Dorsolateral prefrontal cortex (tissue), 122 donors: ENCODE measurements at places on chromosomes 16 and 17.

DNA sequence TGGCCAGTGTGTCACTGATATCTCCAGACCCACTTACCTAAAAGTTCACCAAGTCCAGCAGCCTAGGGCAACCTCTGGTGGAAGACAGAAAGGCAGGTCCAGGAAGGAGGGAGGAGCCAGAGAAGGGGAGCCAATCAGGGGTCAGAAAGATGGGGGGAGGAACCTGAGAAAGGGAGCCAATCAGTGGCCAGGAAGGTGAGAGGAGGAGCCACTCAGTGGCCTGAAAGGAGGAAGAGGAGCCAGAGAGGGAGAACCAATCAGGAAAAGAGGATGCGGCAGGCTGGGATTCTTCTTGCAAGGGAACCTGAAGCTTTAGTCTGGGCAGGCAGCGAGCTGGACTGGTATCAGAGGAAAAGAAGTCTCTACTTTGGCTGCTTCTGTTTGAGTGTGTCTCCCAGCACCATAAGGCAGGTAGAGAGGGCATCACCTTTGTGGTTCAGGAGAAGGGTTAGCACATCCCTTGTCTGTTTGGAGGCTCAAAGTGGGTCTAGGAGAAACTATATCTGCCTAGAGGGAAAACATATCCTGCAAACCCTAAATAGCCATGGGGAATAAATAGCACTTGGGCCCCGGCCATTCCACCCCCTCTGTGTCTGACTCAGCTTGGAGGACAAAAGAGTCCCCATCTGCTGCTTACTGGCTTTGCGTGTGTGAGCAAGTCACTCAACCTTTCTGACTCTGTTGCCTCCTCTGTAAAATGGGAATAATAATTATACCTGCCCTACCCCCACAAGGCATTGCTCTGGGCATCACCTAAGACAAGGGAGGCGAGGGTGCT is 43.4 kb upstream of the CRHR1 start:
- DNase-seq = peak; percentile 91

DNA sequence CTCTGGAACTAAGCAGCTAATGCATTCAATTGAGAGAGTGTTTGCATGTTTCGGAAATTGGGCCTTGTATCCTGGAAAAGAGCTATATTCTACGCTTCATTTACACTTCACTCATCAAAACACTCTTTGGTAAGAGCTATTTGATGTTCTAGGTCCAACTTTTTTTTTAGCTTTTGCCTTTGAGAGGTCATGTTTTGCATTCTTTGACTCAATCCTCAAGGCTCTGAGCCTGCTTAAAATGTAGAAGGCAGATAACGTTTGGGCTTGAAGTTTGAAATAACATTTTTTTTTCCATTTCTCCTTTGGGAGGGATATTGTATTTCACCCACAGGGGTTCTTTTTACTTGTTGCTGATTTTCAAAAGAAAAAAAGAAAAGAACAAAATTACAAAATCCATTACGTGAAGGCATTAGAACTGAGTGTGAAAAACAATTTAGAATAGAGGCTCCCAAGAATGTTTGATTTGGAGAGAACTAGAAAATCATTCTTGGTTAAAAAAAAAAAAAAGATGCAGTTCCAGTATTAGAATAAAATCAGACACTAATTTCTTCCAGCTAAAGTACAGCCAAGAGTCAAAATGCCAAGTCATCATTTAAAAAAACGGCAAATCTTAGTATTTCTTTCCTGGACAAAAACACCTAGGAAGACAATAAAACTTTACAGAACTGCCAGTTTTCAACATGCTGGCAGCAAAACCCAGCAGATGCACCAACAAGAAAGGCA is 268.5 kb downstream of the GRIN2A start:
- no peak for DNase-seq

DNA sequence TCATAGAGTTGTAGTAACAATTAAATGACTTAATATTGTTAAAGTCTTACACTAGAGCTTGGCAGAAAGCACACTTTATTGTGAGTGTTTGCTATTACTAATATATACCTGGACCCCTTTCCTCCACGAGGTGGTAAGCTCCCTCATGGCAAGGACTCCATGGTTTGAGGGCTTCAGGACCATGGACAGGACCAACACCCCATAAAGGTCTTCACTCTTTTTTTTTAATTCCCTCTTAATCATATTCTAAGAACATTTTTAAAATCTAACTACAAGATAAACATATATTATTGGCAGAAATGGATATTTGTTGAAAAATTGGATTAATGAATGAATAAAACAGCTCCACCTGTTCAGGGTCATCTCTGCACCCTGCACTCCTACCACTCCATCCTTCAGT is 154.5 kb downstream of the CBLN1 start:
- DNase-seq = no peak

- no peak for DNase-seq
Observed at GRCh38 chr17:10087355-10087754, 111.1 kb downstream of the GAS7 start.

DNA sequence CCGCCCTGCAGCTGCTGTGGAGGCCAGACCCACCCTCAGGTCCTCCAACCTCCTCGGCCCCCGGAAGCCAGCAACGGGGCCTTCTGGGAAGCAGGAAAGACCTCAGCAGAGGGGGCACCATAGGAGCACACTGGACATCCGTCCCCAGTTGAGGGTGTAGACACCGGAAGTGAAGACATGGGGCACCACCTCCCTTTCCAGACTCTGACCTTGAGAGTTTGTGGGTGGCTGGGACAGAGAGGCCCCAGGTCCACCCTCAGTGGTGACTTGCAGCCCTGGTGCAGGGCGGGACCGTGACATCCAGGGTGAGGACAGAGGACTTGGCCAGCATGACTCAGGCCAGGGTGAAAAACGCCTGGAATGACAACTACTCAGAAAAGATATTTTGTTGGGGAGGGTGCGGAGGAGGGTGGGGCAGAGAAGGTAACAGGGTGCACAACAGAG is 19.9 kb downstream of the CEP295NL start:
- no peak for DNase-seq

- DNase-seq = no peak
Observed at GRCh38 chr17:78118801-78119241, 9.7 kb downstream of the TMC6 start.
